ENCODE measurements at places on chromosomes 7 and 10.

GRCh38 chr7:144885478-144885877 is 49.6 kb upstream of the TPK1 start:
- no peak for DNase-seq

GRCh38 chr10:104209575-104210198 is 22.5 kb downstream of the CFAP43 start:
- no peak for DNase-seq

DNA sequence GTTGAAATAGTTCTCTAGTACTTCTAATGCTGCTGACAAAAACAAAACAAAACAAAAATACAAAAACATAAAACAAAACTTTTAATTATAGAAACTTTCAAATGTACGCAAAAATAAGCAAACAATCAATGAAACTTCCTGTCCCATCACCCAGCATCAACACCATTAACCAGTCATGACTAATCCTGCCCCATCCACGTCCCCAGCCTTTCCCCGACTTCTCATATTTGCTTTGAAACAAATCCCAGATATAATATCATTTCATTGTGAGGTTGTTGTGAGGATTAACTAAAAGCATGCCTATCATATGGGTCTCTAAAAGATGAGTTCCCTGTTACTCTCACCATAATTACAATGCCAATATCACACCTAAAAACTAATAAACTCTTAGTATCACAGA is 55.7 kb downstream of the CSTF2T start:
- DNase-seq: no peak

GRCh38 chr10:73879296-73880173 is 5.2 kb upstream of the CAMK2G start:
- DNase-seq: peak; percentile 21

- no peak for DNase-seq
These were observed 6.5 kb downstream of the STAMBPL1 start for GRCh38 chr10:88886557-88886956.

DNA sequence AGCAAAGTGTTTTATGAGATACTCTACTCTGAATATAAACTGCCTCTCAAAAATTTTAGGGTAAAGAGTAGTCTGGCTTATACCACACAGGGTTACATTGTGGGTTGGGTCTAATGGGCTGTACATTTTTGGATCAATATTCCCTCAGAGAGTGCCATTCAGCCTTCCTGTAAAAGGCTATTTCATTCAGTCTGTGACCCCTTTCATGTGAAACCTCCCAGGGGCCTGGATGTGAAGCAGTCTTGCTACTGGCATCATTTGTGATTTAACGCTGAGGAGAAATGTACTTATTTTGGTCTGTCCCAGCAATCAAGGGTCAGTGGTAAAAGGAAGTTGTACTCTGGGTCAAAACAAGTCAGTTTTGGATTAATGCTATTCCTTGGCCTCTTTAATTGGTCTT is 71.8 kb upstream of the PRKG1 start:
- DNase-seq: no peak

- no peak for DNase-seq
These were observed 8.8 kb downstream of the FZD9 start for GRCh38 chr7:73442222-73442902.

GRCh38 chr10:43046288-43046991 is 30.4 kb upstream of the RET start:
- no peak for DNase-seq

DNA sequence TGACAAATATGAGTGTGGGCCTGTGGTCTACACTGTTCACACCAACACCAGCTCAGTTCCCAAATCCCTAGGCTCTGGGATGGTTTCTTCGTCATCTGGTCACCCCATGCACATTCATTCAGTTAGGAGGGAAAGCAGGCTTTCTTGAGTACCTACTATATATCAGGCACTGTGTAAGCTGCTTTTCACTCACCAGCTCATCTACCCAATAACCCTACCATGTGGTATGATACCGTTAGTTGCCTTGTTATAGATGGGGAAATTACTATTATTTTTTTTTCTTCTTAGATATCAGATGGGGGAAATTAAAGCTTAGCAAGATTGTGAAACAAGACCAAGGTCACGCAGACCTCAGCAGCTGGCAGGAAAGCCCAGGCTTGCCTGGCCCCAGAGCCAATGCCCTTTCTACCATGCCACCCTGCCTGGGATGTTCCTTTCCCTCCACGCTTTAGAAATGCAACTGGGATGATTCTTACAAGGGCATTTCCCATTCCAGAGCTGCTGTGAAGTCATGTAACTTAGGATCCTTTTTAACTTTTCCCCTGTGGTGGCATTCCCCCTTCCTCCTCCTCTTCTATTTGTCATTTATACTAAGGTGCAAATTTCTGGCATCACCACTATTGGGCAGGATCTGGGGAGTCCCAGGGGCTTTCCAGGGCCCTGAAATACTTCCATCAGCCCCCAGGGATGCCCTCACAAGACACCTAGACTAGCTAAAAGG is 93.1 kb upstream of the EFCAB10 start:
- DNase-seq: no peak

GRCh38 chr7:80760292-80760691 is 121.8 kb downstream of the CD36 start:
- no peak for DNase-seq

- DNase-seq: no peak
These were observed 55.1 kb downstream of the SDK1 start for GRCh38 chr7:3356173-3356572.

DNA sequence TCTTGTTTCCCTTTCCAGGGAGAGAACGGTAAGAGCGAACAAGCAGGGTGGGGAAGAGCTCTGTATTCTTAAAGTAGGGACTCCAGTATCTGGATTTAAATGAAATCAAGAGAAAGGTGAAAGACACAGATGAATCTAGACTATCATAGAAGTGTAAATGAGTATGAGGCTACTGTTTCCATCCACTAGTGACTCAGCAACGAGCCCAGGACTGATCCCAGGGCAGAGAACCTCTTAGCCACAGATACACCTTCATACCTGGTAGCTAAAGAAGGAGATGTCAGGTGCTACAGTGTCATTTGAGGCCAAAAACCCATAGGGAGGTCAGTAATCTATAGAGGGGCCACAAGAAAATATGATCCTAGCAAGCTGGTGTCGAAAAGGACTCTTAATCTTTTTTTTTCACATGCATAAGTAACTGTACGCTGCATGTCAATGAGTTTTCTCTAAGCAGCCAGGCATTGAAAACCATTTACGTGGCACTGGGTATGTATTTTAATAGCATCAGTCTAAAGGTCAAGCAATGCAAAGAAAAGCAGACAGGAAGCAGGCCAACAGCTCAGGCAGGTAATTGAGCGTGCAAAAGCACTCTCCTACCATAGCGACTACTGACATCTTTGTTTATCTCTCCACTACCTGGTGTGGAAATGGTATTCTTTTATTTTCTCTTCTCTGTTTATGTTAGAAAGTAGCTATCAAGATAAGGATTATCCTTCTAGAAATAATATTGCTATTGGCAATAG is 91.5 kb upstream of the EGR2 start:
- no peak for DNase-seq

DNA sequence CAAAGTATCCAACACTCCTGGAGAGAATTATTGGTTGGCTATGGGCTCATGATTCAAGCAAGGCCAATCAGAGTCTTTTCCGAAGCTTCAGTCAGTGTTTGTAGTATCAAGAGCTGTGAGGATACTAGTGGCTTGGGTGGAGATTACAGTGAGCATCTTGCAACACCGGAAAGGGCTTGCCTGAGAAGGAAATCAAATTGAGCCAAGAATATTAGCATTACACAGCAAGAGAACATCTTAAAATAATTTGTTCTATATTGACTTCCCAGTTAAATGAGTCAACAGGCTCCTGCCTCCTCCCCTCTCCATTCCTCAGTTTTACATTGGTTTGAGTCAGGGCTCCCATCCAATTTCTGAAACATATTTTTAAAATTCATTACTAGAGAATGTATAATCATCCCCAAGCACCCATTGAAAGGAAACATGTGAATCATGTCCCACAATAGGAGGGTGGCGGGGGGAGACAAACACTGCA is 127.4 kb downstream of the ELAPOR2 start:
- DNase-seq: peak; percentile 92

GRCh38 chr10:119616882-119617570 is 20.3 kb upstream of the TIAL1 start:
- no peak for DNase-seq

GRCh38 chr10:52106011-52106410 is 208.1 kb upstream of the DKK1 start:
- no peak for DNase-seq

GRCh38 chr7:47792521-47793121 is 155.6 kb downstream of the PKD1L1 start:
- no peak for DNase-seq

DNA sequence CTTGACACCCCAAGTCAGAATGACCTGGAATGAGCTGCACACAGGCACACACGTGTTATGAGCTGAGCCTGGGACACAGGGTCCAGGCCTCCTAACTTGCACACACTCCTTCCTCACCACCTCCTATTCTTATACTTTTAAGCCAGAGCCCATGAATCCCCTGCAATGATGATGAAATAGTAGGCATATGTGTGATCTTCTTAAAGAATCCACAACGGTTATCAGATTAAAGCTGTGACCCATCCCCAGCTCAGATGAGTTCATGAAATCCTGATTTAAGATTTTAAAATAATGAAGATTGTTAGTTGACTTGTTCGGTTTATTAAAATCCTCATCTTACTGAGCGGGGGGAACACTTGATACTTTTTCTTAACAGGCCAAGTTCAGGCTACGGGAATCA is 38.6 kb downstream of the PITRM1 start:
- DNase-seq: no peak

- no peak for DNase-seq
These were observed 71.5 kb downstream of the PRPF18 start for GRCh38 chr10:13658264-13658663.

DNA sequence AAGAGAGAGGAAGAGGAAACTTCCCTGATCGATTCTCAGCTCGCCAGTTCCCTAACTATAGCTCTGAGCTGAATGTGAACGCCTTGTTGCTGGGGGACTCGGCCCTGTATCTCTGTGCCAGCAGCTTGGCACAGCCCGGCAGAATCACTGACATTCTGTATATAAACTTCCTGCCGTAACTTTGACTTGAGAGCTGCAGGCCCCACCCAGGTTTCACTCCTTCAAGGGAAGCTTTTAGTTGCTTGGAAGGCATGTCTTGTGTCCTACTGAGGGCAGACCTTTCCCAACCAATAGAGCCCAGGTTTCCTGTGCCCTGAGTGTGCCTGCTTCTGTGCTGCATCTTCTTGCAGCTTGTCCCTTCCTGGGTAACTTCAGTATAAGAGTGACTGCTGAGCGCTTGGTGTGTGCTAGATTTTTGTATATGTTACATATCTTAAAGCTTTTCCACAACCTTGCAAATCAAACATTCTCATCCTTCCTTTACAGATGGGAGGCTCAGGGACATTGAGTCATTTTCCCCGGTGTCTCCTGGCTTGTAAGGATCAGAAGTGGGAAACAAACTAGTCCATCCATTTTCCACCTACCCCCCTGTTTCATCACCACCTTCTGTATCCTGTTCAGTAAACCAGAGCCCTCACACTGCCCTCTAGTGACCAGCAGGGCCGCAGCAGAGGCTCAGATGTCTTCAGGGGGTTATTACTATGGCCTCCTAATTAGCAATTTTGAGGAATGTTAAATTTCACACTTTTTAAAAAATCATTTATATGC is 225.2 kb upstream of the PRSS58 start:
- DNase-seq: no peak

GRCh38 chr10:18463673-18464211 is 187.6 kb downstream of the NSUN6 start:
- no peak for DNase-seq

GRCh38 chr10:9885761-9886160 is 1131.9 kb upstream of the CELF2 start:
- DNase-seq: no peak

DNA sequence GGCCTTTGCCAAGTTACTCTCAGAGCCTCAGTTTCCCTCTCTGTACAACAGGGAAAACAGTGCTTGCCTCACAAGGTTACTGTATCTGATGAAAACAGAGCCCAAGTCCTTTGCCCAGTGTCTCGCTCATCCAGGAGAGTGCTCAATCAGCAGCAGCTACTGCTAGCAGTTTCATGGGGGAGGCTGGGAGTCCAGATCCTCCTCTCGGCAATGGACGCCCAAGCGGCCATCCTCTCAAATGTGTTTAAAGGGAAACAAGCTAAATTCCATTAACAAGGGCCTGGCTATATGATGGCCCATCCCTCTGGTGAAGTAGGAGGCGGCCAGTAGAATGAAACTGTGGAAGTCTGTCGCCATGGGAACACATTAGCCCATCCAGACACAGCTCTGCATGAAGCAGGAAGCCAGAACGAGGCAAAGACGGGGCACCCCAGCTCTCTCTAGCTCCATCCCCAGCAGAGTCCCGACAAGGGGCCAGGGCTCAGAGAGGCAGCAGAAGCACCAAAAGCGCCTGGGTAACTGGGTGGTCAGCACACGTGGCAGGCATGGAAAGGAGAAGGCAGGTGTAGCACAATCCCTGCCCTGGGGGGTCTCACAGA is 35.2 kb downstream of the FAM53B start:
- no peak for DNase-seq

- no peak for DNase-seq
These were observed 181.2 kb upstream of the ITGB1 start for GRCh38 chr10:33139181-33139646.

- DNase-seq: no peak
These were observed 467.7 kb upstream of the KLF6 start for GRCh38 chr10:4252701-4253100.

- no peak for DNase-seq
These were observed 1.9 kb upstream of the ARL4A start for GRCh38 chr7:12685550-12685949.

DNA sequence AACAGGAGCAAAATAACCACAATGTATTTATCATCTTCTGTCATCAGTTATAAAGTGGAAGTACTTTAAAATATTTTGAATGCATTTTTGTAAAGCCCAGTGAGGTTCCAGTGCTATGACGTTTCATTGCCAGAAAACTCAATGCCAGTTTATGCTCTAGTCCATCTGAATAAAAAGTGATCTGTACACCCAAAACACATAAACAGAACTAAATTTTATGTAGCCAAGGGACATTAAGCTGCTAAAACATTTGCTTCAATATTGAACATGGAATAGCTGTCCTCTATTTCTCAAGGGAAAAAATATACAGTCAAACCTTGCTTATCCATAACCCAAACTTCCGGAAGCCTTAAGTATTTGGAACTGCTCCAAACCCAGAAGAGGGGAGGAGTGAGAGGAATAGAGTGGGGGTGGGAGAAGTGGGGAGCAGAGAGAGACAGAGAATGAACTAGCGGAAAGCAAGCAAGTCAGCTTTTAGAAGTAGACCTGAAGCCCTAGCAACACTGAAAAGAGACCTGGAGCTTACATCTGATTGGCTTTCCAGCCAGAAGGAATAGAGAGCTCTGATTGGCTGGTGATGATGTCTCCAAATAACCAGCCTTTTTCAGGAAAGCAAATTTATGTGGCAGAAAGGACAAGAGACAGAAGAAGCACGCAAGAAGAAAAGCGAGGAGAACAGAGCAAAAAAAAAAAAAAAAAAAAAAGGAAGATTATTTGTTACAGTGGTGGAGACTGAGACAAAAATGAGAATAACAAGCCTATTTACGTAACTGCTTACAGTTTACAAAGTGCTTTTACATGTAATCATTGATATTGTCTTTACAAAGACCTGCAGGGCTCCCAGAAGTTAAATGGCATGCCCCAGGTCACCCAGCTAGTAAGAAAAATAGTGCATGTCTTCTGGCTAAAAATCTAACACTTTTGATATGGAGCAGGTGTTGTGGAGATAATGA is 196.0 kb downstream of the RNLS start:
- no peak for DNase-seq

- DNase-seq: no peak
These were observed 7.1 kb upstream of the HOXA2 start for GRCh38 chr7:27109466-27110185.
